ENCODE measurements at places on chromosomes 1 and 21. TPM values are rescaled to one million over a fixed set of nuclear protein-coding genes. Genes with fewer than 3 reads are reported as not detected.

B3GALT5 gene
- total RNA-seq: 0.60 TPM

SIK1 gene
- 3.8 TPM for total RNA-seq

GPR37L1 gene
- 0.31 TPM for total RNA-seq

- H3K36me3 ChIP-seq: no peaks in the 10 kb centered on the region
- H3K4me1 ChIP-seq: peaks cover 8% of the 10 kb centered on the region
Observed at GRCh38 chr1:245874942-245875580, 632.0 kb downstream of the SMYD3 start.

DNA sequence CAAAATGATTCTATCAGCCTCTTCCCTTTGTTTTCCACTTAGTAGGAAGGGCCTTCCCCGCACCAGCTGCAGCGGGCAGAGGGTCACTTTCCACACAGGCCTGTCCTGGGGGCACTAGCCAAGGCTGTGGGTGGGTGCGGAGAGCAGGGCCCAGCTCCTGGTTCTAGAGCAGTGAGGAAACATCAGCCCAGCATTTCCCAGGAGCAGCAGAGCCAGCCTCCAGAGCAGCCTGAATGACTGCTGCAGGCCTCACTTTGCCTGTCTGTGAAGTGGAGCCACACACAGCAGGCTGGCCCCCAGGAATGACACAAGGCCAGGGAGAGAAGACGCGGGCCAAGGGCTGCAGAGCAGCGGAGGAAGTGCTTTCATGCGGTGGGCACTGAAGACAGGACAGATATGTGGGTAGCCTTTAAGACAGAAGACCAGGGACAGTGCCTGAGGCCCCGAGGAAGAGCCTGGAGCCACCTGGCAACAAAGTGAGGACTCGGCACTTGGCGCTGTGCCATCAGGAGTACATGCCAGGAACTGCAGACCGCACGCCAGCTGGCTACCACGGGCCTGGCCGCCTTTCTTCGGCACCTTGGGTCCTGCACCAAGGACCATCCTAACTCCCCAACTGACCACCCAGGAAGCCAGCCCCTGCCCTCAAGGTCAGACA lies 42.0 kb downstream of the ACOT7 start:
- H3K27me3 ChIP-seq: no peaks in the 10 kb centered on the region
- H3K4me3 ChIP-seq: no peak overlapping the region
- peaks cover 30% of the 10 kb centered on the region for H3K4me1 ChIP-seq
- peak; percentile 79 for DNase-seq
- no peak overlapping the region for H3K27ac ChIP-seq
- H3K36me3 ChIP-seq: no peaks in the 10 kb centered on the region

LAPTM5 gene
- total RNA-seq: 175 TPM

GPR3 gene
- 0.19 TPM for total RNA-seq

DNA sequence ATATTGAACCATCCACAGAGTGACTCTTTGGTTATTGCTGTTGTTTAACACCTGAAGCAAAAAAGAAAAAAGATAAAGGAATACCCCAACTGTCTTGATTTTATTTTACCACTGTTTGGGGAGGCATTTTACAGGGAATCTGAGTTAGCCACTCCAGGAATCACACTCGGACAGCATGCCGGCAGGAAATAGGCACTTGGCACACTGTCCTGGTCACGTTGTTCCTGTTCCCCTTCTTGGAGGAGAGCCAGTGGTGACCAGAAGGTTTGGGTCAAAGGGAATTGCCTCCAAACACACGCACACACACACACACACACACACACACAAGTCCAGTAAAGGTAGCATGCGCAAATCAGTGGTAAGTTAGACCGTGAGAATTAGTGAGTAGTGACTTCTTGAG lies 13.8 kb downstream of the RGS4 start:
- no peak overlapping the region for H3K4me3 ChIP-seq
- no peaks in the 10 kb centered on the region for H3K27me3 ChIP-seq
- DNase-seq: peak; percentile 21
- H3K4me1 ChIP-seq: no peaks in the 10 kb centered on the region
- no peaks in the 10 kb centered on the region for H3K36me3 ChIP-seq

GRCh38 chr1:6269720-6270400 lies 9.0 kb upstream of the GPR153 start:
- H3K4me1 ChIP-seq: no peaks in the 10 kb centered on the region
- no peak overlapping the region for H3K27ac ChIP-seq
- no peak overlapping the region for H3K4me3 ChIP-seq
- DNase-seq: no peak
- no peaks in the 10 kb centered on the region for H3K27me3 ChIP-seq

DNA sequence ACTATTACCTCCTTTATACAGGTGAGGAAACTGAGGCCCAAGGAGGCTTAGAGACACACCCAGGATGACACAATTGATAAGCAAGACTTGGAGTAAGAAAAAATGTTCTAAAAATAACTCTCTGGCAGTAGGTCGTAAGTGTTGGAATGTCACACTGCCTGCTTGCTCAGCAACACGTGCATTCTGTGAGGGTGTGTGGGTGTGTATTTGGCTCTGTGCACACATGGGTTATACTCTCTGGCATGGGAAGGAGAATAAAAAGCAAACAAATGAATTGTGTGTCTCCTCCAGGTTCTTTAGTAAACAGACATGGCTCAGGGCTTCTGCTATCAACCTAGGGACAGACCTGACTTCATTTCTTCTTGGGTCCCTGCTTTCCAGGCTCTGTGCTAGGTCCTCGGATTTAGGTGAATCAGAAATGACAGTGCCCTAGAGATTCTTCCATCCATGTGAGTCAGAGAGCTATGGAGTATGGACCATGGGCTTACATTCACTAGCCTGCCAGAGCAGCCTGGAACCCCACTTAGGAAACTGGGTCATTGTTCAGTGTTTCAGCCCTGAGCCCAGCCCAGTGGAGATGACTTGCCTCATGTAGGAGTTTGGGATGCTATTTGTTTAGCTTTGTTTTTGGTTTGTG lies 72.4 kb downstream of the ELAVL4 start:
- no peak for DNase-seq
- no peaks in the 10 kb centered on the region for H3K4me1 ChIP-seq
- H3K27ac ChIP-seq: no peak overlapping the region
- H3K27me3 ChIP-seq: no peaks in the 10 kb centered on the region
- no peaks in the 10 kb centered on the region for H3K36me3 ChIP-seq
- no peak overlapping the region for H3K4me3 ChIP-seq

- no peaks in the 10 kb centered on the region for H3K27me3 ChIP-seq
- H3K36me3 ChIP-seq: no peaks in the 10 kb centered on the region
- H3K4me1 ChIP-seq: no peaks in the 10 kb centered on the region
- H3K4me3 ChIP-seq: no peak overlapping the region
- no peak overlapping the region for H3K27ac ChIP-seq
Observed at GRCh38 chr1:86875722-86876121, 38.2 kb downstream of the SELENOF start.

GRCh38 chr1:19477284-19478249 lies 7.8 kb downstream of the CAPZB start:
- H3K27me3 ChIP-seq: no peaks in the 10 kb centered on the region
- DNase-seq: no peak
- peak overlapping the region; percentile 38 for H3K27ac ChIP-seq
- H3K4me3 ChIP-seq: no peak overlapping the region

GRCh38 chr1:227948493-227949260 lies 945 bp upstream of the WNT9A start:
- no peaks in the 10 kb centered on the region for H3K36me3 ChIP-seq
- H3K4me3 ChIP-seq: peak overlapping the region; percentile 62
- no peak overlapping the region for H3K27ac ChIP-seq
- peaks cover 24% of the 10 kb centered on the region for H3K4me1 ChIP-seq
- no peaks in the 10 kb centered on the region for H3K27me3 ChIP-seq
- peak; percentile 45 for DNase-seq

RNF186 gene
- not detected for total RNA-seq

DNA sequence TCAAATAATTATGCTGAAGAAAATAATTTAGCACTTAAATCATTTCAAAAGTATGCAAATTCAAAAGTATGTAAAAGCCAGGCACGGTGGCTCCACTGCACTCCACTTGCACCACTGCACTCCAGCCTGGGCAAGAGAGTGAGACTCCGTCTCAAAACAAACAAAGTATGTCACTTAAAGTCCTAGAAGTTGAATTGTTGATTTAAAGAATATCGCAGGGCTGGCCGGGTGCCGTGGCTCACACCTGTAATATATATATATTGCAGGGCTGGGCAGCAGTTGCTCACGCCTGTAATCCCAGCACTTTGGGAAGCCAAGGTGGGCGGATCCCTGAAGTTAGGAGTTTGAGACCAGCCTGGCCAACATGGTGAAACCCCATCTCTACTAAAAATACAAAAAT lies 8.8 kb upstream of the SETDB1 start:
- H3K36me3 ChIP-seq: no peaks in the 10 kb centered on the region
- H3K4me3 ChIP-seq: no peak overlapping the region
- no peak overlapping the region for H3K27ac ChIP-seq
- H3K27me3 ChIP-seq: no peaks in the 10 kb centered on the region

DNA sequence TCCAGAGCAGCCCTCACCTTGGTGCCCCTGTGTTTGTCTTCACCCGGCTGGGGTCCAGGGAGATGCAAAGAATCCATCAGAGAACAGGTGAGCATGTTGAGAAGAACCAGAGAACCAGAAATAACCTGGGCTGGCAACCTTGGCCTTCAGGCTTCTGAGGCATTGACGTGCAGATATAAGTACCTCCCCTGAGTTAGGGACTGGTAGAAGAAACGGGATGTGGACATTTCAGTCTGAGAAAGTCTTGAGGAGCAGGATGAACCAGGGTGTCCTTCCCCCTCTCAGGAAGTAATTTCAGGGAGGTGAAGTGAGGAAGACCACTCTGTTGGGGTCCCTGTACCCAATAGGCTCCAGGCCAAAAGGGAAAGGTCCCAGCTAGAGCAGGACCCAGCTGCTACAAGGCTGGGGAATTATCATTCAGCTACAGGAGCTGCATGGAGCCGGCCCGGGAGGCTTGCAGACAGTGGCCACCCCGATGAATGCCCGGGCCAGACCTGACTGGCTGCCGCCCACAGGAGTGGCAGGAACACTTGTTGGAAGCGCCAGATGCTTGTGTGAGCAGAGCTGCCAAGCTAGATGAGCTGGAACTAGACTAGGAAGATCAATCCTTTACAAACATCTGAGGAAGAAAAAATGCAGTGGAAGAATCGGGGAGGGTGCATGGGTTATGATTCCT lies 1.7 kb upstream of the AURKAIP1 start:
- H3K27me3 ChIP-seq: no peaks in the 10 kb centered on the region
- DNase-seq: no peak
- no peak overlapping the region for H3K27ac ChIP-seq
- H3K36me3 ChIP-seq: peaks cover 10% of the 10 kb centered on the region
- no peak overlapping the region for H3K4me3 ChIP-seq

ZFP69 gene
- 2.5 TPM for total RNA-seq

DNA sequence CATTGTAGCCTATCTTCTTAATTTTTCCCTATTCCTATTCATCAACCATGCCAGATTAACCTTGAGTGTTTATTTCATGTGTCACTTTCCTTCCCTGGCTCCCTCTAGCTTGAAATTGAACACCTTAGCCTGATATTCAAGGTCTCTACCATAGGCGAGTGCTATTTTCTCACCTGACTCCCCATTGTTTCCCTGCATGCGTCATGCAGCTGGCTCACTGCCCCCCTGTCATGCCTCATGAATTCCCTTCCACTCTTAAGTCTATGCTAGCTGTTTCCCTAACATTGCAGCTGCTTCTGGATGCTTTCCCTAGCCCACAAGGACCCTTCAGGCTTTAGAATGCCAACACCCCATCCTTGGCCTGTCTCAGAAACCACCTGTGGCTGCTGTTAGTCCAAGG lies 56.7 kb upstream of the CD1D start:
- H3K4me1 ChIP-seq: no peaks in the 10 kb centered on the region
- no peak for DNase-seq
- no peak overlapping the region for H3K4me3 ChIP-seq
- H3K27ac ChIP-seq: no peak overlapping the region
- H3K36me3 ChIP-seq: no peaks in the 10 kb centered on the region

GRCh38 chr1:184296466-184297243 lies 90.2 kb upstream of the C1orf21 start:
- DNase-seq: peak; percentile 97
- no peaks in the 10 kb centered on the region for H3K36me3 ChIP-seq
- peaks cover 16% of the 10 kb centered on the region for H3K4me1 ChIP-seq
- H3K4me3 ChIP-seq: peak overlapping the region; percentile 15

GRCh38 chr1:222769181-222769580 lies 32.2 kb downstream of the FAM177B start:
- no peaks in the 10 kb centered on the region for H3K27me3 ChIP-seq
- DNase-seq: no peak
- no peaks in the 10 kb centered on the region for H3K4me1 ChIP-seq
- H3K36me3 ChIP-seq: no peaks in the 10 kb centered on the region

- no peak for DNase-seq
- H3K27ac ChIP-seq: no peak overlapping the region
Observed at GRCh38 chr1:175287849-175288248, 95.3 kb upstream of the KIAA0040 start.

GRCh38 chr1:60573121-60573520 lies 499.6 kb upstream of the C1orf87 start:
- DNase-seq: no peak
- no peaks in the 10 kb centered on the region for H3K36me3 ChIP-seq
- H3K4me1 ChIP-seq: peaks cover 5% of the 10 kb centered on the region
- H3K4me3 ChIP-seq: no peak overlapping the region

DNA sequence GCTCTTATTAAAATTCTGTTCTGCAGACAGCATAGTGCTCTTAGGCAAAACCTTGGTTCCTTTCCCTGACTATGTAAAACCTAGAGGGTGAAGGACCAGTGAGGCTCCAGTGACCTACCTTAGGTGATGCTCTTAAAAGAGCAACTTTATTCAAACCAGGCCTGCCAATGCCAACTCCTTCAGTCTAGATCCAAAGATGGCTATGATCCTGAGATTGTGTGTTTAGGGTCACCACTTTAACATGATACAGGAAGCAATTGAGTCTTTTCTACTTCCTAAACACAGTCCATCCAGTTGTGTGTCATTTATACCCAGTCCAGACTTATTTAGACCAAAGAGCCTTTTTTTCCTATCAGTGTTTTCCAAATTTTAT lies 10.8 kb downstream of the MCL1 start:
- no peak for DNase-seq
- peak overlapping the region; percentile 59 for H3K27ac ChIP-seq
- H3K36me3 ChIP-seq: no peaks in the 10 kb centered on the region
- H3K27me3 ChIP-seq: no peaks in the 10 kb centered on the region

DNA sequence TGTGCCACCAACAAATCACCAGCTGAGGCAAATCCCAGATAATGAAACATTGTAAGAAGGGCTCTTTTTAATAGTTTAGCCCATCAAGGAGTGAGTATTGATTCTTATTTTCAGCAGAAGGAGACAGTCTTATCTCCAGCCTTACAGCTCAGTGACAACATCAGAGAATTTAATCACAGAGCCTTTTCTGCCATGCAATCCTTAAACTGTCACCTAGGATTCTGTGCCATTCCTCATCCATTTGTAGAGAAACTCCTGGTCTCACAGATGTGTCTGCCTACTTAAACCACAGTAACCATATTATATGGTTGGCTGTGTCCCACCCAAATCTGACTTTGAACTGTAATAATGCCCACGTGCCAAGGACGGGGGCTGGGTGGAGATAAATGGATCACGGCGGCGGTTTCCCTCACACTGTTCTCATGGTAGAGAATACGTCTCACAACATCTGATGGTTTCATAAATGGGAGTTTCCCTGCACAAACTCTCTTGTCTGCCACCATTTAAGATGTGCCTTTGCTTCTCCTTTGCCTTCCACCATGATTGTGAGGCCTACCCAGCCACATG lies 217.7 kb downstream of the RERE start:
- no peaks in the 10 kb centered on the region for H3K36me3 ChIP-seq
- no peak overlapping the region for H3K4me3 ChIP-seq
- H3K4me1 ChIP-seq: no peaks in the 10 kb centered on the region
- no peaks in the 10 kb centered on the region for H3K27me3 ChIP-seq
- H3K27ac ChIP-seq: peak overlapping the region; percentile 23
